ENCODE measurements at places on chromosomes 5 and 9.

DNA sequence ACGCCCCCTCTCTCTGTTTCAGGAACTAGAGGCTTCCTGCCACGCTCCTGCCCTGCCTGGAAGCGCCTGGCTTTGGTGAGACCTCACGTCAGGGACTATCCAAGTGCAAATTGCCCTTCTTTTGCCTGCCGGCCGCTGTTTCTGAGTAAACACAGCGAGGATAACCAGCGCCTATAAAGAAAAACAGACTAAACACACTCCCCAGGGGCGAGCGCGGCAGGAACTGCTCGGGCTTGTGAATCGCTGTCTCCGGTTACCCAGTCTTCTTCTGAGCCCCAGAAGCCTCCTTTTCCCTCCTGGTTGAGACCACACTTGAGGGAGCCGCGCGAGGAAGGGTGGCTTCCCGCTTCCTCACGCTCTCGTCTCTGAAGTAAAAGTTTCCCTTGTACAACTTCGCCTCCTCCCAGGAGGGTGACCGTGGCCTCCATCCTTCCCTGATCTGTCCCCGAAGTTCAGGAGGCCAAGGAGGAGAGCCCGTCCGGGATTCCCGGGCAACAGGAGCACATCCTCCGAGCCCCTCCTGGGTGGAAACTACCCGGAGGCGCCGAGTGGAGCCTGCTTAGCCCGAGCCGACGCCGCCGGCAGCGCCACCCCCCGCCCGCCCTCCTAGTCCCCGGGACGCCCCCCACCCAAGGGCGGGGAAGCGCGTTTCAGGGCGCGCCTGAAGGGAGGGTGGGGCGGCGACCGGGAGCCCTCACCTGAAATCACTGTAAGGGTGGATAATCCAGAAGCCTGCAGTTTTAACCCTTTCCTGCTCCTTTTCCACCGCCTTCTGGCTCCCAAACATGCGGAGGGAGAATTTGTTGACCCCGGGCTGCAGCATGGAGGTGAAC is 993 bp downstream of the HCN1 start:
- DNase-seq = no peak

- DNase-seq = no peak
These were observed 2.6 kb downstream of the HMMR start for GRCh38 chr5:163463063-163463435.

- no peak for DNase-seq
These were observed 215.3 kb upstream of the FAM174A start for GRCh38 chr5:100319885-100320284.

GRCh38 chr5:170536525-170536924 is 32.7 kb downstream of the KCNIP1 start:
- no peak for DNase-seq

GRCh38 chr5:65108786-65109743 is 340.3 kb downstream of the CWC27 start:
- DNase-seq = no peak

DNA sequence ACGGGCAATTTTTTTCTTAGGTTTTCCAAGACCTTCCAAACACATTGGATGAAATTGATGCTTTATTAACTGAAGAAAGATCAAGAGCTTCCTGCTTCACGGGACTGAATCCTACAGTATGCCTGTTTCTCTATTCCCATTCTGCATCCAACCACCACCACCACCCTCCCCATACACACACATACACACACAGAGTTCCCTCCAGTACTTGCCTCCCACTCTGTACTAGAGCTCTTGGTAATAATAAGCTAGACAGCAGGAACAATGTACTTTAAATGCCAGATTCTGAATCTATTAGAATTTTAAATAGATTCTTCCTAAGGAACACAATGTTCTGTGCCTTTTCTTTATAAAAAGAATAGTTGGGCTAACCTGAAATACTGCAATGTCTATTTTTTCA is 67.4 kb downstream of the KLF9 start:
- no peak for DNase-seq

- no peak for DNase-seq
These were observed 31.0 kb downstream of the PCDHGC5 start for GRCh38 chr5:141519605-141520565.

GRCh38 chr5:127024821-127025220 is 5.5 kb downstream of the MARCHF3 start:
- DNase-seq = no peak

DNA sequence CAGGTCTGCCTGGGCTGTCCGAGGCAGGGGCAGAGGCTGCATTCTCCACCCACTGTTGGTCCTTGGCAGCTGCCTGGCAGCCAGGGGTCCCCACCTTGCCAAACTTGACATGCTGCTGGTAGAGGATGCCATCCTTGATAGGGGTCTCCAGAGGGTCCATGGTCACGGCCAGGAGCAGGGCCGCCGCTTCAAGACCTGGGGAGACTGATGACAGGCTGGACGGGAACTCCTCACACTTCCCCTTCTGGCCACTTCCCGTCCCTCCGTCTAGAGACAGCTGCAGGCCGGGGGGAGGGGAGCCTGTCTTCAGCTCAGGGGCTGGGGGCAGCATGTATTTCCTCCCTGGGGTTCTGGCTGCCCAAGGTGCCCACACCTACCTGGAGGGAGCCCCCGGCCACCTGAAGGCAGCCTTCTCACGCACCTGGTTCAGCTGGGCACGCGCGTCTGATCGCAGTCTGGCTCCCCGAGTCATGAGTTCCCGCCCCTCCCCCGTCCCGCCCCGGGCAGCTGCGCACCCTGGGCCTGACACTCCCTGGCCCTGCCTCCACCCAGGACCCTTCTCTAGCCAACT is at the start of gene DOK3:
Gene DOK3, minus strand, starts transcription at position 446 of the 571 bp plus-strand sequence. Its CDS starts 286 bp downstream, at position 160.
- no peak for DNase-seq

DNA sequence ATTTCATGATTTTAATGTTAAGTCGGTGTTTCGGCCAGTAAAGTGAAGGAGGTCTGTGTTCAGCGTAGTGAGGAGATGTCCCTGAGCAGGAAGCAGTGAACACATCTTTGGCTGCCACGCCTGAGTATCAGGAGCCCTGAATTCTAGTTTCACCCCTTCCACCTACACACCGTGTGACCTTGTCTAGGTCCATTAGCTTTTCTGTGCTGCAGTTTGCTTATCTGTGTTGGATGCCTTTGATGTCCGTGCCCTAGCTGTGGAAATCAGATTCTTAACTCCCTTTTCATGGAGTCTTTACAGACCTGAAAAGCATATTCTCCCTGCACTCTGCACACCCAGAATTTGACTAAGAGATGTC is 601 bp downstream of the FBXO38 start:
- peak; percentile 23 for DNase-seq

GRCh38 chr5:2740051-2740875 is 11.2 kb downstream of the IRX2 start:
- DNase-seq = no peak

GRCh38 chr5:155229135-155229534 is 215.6 kb downstream of the KIF4B start:
- DNase-seq = no peak

GRCh38 chr5:130155345-130156011 is 251.2 kb downstream of the CHSY3 start:
- DNase-seq = no peak

DNA sequence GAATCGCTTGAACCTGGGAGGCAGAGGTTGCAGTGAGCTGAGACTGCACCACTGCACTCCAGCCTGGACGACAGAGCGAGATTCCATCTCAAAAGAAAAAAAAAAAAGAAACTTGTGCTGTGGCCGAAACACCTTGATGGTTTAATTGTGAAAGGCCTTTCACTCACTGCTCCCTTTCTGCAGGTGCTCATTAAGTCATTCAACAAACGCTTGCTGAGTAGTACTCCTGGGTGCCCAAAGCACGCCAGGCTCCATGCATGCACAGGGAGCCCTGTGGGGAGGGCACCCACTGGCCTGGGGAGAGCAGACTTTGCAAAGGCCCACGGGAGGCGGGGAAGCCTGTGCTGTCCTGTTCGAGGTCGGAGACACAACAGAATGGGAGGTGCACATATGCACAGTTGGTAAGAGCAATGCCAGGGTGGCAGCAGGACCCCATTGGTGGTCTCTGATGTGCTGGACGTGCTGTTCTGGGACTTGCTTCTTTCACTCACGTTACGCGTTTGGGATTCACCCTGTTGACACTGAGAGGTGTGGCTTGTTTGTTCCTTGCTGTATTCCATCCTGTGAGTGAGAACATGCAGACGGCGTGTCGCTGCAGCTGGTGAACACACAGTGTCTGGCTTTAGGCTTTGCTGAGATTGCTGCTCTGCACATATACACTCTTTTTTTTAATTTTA is 3.0 kb upstream of the ENTPD2 start:
- no peak for DNase-seq

DNA sequence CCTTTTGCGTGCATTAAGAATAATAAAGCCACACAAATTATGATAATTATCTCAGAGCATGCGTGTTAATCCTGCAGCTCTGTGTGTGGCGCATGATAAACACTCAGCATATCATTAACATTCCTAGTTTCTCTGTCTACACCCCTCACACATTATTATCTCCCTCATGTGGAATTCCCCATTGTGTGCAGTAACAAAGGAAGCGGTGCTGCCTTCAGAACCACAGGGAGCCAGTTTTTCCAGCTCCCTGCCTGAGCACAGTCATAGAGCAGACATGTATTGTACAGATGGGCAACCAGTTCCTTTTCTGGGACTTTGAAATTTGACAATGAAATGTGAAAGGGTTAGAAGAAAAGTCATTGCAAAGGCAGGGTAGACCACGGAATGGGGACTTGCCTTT is 1365.5 kb upstream of the CDH9 start:
- no peak for DNase-seq

GRCh38 chr9:113991714-113992113 is 86.4 kb downstream of the AMBP start:
- DNase-seq = no peak
